ENCODE measurements at places on chromosomes 12 and 14.

- DNase-seq: no peak
Observed at GRCh38 chr12:82434392-82434911, 76.1 kb downstream of the METTL25 start.

DNA sequence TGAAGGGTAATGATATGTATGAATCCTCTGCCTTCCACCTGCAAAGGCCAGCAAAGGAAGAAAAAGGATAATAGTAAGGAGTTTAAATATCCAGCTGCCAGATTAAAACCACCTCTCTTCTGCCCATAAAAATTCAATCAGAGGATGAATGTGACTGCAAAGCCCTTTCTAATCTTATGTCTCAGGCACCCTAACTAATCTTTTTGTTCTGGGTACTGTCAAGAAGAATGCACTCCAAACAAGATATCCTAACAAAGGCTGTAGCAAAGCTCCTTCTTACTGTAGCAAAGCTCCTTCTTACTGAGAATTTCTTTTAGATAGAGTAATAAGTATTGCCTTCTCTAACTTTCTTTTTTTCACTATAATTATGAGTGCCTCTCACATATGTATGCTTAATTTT lies 91.8 kb downstream of the ST8SIA1 start:
- DNase-seq: no peak

DNA sequence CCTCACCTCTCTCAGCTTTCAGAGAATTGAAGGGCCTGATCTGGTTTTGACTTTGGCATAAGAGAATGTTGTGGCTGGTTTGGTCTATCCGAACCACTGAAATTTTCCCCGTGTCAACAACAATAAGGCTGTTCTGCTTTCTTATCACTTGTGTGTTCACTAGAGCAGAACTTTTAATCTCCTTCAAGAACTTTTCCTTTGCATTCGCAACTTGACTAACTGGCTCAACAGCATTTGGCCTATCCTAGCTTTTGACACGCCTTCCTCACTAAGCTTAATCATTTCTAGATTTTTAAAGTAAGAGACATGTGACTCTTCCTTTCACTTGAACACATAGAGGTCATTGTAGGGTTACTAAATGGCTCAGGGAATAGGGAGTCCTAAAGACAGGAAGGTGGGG lies 25.9 kb upstream of the EDDM3A start:
- no peak for DNase-seq

GRCh38 chr14:68951035-68951797 lies 27.9 kb downstream of the ACTN1 start:
- DNase-seq: peak; percentile 100

GRCh38 chr12:114767084-114767760 lies 83.2 kb upstream of the TBX3 start:
- no peak for DNase-seq

DNA sequence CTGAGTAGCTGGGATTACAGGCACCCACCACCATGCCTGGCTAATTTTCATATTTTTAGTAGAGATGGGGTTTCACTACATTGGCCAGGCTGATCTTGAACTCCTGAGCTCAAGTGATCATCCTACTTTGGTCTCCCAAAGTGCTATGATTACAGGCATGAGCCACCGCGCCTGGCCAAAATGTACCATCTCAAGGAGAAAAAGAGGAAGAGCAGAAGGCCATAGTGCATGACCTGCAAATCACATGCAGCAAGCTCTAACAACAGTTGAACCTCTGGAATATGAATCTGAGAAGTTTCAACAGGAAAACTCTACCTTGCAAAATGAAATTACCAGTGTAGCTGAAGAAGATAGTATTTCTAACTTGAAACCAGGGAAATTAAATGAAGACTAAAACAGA lies 17.1 kb upstream of the SERPINA1 start:
- no peak for DNase-seq

- no peak for DNase-seq
Observed at GRCh38 chr14:56290195-56290594, 172.0 kb downstream of the PELI2 start.

- DNase-seq: no peak
Observed at GRCh38 chr14:80977221-80977620, 21.8 kb downstream of the TSHR start.

- no peak for DNase-seq
Observed at GRCh38 chr12:77833329-77833728, 2.6 kb downstream of the NAV3 start.
